Fibroblast of lung (primary cell): ENCODE measurements at places on chromosomes 6 and 20.
A peak's percentile ranks its signal among the peaks of the same experiment; 100 is the strongest.

- peak; percentile 37 for DNase-seq
Observed at GRCh38 chr6:18241208-18242038, 22.9 kb downstream of the DEK start.

- no peak for DNase-seq
Observed at GRCh38 chr20:32018269-32019155, 8.3 kb downstream of the CCM2L start.

DNA sequence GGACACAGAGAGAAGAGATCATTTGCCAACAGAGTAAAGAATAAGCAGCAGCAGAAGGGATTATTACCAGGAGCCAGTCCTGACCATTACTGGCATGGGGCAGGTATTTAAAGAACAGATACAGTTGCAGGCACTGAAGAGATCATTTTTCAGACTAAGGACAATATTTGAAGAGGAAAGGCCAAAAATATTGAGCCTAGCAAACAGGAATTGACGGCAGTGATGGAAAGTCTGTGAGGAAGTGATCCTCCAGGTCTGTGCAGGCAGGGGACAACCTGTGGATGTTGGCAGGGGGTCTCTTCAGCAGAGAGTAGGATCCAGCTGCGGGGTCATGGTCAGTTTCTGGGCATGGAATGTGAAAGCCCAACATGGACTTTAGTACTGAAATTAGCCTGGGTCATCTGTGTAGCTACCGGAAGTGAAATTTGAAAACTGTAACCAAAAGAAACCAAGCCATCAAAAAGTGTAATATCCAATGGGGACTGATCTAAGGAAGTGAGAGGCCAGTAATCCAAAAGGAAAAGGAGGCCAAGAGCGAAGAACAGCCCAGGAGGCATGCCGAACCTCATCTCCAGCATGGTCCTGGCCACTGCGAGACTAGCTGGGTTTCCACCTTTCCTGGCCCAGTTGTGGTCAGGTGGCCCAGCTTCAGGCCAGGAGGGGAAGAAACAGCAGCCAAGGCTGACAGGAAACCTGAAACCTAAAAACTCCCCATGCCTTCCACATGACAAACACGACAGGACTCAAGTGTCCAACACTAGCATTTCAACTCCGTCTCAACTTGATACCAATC is 115.1 kb upstream of the TNFAIP3 start:
- DNase-seq = no peak

DNA sequence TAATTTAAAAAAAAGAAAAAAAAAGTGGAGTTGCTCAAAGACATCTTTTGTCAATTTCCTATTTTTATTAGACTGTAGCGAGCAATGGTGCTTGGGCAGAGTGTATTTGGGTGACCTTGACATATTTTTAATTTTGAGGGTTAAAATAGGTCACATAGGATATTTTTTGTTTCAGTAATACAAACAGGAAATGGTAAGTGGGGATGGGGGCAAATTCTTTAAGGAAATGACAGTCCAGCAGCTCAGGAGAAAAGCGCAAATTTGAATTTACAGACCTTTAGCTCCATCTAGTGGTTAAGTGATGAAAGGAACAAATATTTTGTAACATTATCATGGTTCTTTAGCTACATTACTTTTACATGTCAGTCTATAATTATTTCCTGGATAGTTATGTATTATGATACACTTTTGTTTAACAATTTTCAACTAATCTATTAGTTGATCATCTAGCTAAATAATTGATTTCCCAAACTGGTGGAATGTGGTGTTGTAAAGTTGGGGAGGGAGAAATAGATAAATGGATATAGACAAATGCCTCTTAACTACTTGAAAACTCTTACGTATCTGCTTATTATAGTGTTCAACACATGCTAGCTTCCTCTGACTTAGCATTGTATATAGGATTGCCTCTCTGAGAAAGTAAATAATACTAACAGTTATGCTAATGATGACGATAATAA is 10.0 kb downstream of the CITED2 start:
- DNase-seq = peak; percentile 39

- DNase-seq = no peak
Observed at GRCh38 chr6:47579040-47579439, 101.5 kb downstream of the CD2AP start.

DNA sequence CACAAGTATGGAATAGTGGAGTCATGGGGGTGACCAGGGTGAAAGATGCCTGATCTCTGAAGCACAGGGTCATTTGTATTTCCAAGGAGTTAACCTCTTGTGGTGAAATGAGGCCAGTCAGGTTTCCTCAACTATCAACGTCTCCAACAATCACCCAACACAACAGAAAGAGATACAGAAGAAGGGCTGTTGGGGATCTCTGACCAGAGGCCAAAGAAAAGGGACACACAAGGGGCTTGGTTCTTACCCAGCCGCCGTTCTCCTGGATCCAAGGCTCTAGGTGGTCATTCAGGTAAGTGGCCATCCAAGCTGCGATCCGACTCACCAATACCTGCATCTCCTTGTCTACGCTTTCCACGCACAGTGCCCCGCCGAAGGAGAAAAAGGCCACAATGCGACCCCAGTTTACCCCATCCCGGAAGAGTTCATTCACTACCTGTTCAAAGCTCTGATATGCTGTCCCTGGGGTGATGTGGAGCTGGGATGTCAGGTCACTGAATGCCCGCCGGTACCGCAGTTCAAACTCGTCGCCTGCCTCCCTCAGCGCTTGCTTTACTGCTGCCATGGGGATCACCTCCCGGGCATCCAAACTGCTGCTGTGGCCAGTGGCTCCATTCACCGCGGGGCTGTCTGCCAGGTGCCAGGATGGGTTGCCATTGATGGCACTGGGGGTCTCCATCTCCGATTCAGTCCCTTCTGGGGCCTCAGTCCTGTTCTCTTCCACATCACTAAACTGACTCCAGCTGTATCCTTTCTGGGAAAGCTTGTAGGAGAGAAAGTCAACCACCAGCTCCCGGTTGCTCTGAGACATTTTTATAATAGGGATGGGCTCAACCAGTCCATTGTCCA is 1.0 kb downstream of the BCL2L1 start:
- DNase-seq = no peak

- DNase-seq = no peak
Observed at GRCh38 chr20:44070139-44070900, 116.7 kb downstream of the JPH2 start.
